ENCODE measurements at places on chromosomes 6 and 20.
A peak's percentile ranks its signal among the peaks of the same experiment; 100 is the strongest.

GRCh38 chr20:12764053-12764452, 244.7 kb upstream of the SPTLC3 start:
- DNase-seq, result no peak

- DNase-seq, result no peak
Observed at GRCh38 chr20:10659651-10660601, 13.9 kb downstream of the JAG1 start.

- DNase-seq, result no peak
Observed at GRCh38 chr6:137698636-137699030, 168.4 kb upstream of the TNFAIP3 start.

DNA sequence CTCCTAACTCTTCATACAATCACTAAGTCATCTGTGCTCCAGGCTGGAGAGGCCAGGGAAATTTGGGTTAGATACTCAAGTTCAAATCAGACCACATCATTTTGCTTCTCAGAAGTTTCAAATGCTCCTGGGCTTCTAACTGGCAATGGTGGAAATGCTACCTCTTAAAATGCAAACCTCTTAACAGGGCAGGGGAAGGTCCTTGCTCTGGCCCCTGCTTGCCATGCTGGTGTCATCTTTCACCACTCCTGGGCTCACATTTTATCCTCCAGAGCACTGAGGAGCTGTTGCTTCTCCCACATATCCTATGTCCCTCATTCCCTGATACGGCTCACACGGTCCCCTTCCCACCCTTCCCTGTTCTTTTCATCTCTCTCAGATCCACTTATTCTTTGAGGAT, 41.8 kb upstream of the NT5E start:
- DNase-seq, result no peak

DNA sequence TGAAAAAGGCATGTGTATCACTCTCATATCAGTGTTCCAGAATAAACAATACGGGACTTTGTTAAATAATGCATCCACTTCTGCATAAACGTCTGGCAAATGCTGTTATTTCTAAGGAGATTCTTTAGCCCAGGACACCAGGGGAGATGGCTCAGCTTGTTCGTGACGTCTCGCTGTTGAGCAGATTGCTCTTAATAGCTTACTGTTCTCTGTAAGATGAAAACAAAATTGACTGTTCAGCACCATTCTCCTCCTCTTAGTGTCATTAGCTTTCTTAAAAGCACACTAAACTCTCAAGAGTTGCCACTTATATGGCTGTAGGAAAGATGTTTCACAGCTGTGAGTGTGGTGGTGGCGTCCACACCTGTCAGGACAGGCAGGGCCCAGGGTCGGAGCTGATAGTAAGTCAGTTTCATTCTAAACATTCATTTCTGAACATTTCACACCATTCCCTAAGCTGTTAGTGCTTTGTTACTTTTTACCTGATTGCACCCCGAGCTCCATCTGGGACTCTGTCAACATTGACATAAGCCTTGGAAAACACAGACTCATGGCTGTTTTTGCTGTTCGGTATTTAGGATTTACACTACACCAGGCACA, 132.1 kb downstream of the ZDHHC14 start:
- DNase-seq, result no peak

- DNase-seq, result no peak
Observed at GRCh38 chr6:38413102-38413800, 226.5 kb downstream of the BTBD9 start.

- DNase-seq, result no peak
Observed at GRCh38 chr20:8862092-8862491, 206.8 kb upstream of the PLCB4 start.

- no peak for DNase-seq
Observed at GRCh38 chr6:151254451-151255081, 14.8 kb downstream of the AKAP12 start.

GRCh38 chr6:37168811-37169495, 999 bp upstream of the PIM1 start:
- no peak for DNase-seq

DNA sequence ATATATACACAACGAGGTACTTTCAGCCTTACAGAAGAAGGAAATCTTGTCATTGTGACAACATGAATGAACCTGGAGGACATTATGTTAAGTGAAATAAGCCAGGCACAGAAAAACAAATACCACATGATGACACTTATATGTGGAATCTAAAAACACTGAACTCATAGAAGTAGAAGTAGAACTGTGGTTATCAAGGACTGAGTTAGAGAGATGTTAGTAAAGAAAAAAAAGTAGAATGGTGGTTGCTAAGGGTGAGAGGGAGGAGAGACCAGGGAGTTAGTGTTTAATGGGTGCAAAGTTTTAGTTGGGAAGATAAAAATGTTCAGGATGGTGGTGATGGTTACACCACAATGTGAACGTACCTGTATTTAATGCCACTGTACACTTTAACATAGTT, 4.8 kb upstream of the STX11 start:
- no peak for DNase-seq

- no peak for DNase-seq
Observed at GRCh38 chr6:168231393-168231957, 88.1 kb downstream of the DACT2 start.

DNA sequence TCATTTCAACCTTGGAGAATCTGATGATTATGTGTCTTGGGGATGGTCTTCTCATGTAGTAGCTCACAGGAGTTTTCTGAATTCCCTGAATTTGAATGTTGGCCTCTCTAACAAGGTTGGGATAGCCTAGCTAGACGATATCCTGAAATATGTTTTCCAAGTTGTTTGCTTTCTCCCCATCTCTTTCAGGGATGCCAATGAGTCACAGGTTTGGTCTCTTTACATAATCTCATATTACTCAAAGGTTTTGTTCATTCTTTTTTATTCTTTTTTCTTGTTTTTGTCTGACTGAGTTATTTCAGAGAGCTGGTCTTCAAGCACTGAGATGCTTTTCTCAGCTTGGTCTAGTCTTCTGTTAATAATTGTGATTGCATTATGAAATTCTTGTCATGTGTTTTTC, 42.7 kb upstream of the COL9A1 start:
- DNase-seq, result no peak

GRCh38 chr20:50918403-50918802, 12.8 kb downstream of the ADNP start:
- no peak for DNase-seq

- no peak for DNase-seq
Observed at GRCh38 chr6:108945681-108946159, 97.5 kb downstream of the ARMC2 start.

GRCh38 chr6:138286698-138287097, 68.4 kb upstream of the PBOV1 start:
- no peak for DNase-seq

- no peak for DNase-seq
Observed at GRCh38 chr20:16451001-16451400, 122.2 kb downstream of the KIF16B start.

DNA sequence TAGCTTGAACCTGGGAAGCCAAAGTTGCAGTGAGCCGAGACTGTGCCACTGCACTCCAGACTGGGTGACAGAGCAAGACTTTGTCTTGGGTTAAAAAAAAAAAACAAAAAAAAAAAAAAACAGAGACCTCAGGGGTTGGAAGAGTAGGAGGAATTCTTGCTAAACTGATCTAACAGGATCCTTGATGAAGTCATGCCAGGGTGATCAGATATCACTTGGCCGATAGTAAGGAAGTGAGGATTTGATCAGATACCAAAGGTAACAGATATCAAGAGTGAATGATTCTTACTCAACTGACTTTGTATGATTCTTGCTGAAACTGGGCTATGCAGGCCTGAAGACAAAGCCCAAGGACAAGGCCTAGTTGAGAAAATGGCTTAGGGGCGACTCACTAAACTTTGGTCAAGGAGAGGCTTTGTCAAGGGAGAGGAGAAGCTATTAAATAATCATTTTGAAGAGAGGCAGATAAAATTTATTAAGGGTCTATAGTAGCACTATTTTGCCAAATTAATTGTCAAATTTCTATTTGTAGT, 624.7 kb downstream of the UTRN start:
- no peak for DNase-seq

DNA sequence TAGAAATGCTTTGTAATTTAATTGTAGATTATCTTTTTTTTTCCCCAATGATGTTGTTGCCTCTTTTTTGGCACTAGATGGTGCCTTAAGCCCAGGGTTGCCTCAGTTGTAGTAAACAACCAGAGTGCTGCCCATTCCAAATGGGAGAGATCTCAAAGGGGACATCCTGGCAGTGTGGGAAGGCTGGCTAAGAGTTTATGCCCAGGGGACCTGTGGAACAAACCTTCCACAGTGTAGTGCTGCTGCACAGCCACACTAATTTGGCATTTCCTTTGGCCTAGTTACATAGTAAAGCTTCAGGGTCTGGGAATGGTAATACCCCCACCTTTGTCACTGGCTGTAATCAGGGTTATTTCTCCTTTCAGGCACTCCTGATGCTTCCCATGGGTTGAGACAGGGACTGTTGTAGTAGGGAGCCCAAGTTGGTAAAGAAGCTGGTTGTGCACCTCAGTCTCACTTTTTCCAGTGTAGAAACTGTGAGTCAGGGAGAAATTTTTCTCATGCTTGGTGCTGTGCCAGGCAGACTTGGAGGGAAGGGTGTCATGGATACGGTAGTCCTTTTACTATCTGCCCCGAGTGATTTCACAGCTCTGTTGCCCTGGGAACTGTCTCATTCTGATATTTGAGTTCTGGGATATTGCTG, 177.8 kb upstream of the ECI2 start:
- DNase-seq, result no peak

DNA sequence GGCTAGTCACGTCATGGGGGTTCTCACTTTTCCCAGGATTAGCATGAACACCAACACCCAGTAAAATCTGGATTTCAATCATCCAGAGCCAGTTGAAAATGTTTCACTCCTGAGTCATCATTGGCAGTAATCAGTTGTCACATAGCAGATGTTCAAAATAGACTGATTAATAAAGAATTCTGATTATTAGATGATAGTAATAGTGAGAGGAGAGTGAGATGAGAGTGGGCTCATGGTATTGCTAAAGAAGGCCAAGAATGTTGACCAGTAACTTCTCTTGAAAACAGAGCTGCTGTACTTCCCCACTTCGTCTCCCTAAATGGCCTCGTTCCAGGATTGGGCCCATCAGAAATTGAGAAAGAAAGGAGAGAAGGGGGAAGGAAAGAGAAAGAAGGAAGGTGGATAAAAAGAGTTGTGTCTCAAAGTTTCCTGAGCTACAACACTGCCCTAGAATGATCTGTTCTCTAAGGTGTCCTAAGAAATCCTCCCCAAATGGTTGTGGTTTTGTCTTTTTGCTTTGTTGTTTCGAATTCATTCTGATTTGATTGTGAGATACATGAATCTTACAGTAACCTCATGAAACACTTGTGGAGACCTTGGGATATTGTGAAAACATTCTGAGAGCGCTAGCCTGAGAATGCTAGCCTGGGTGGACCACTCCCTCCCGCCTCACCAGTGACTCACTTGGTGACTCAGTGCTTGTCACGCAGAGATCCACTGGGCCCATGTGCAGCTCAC, 502.2 kb upstream of the JARID2 start:
- DNase-seq, result no peak

- DNase-seq, result no peak
Observed at GRCh38 chr20:23749746-23750145, 989 bp downstream of the CST1 start.

DNA sequence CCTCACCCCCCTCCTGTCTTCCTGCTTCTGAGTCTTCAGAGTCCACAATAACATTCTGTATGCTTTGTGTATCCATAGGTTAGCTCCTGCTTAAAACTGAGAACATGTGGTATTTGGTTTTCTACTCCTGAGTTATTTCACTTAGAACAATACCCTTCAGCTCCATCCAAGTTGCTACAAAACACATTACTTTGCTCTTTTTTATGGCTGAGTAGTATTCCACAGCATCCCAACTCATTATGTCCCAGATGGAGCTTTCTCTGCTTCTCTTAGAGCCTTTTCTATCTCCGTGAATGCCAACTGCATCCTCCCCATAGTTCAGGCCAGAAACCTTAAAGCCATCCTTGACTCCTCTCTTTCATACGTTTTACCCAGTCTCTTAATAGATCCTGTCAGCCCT, 55.8 kb downstream of the STMND1 start:
- DNase-seq, result no peak

DNA sequence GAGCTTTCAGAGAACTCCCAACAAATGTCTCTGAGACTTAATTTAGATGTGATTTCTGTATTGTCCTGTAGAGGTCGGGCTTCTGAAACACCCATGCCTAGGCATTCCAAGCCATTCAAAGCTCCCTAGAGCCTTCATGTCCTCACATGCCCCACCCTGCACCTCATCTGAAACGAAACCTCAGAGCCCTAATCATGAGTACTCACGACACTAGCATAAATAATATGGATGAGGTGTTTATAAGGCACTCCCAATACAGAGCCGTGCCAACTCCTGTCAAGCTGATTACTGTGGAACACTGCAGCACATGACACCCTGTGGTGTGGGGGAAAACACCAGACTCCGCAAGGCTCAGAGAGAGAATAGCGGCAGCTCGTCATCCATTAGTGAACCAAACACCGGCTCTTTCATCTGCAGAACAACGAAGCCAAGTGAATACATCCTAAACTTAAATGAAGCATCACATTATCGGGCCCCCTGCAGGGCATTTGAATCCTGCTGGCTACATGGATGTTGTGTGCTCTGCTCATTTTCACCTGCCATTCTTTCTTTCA, 83.8 kb downstream of the FNDC1 start:
- peak; percentile 12 for DNase-seq

- DNase-seq, result no peak
Observed at GRCh38 chr20:3661814-3662665, 1.2 kb downstream of the GFRA4 start.

GRCh38 chr6:77880501-77880900, 227.7 kb downstream of the MEI4 start:
- DNase-seq, result no peak

- DNase-seq, result no peak
Observed at GRCh38 chr6:125375821-125376220, 74.1 kb upstream of the HDDC2 start.

DNA sequence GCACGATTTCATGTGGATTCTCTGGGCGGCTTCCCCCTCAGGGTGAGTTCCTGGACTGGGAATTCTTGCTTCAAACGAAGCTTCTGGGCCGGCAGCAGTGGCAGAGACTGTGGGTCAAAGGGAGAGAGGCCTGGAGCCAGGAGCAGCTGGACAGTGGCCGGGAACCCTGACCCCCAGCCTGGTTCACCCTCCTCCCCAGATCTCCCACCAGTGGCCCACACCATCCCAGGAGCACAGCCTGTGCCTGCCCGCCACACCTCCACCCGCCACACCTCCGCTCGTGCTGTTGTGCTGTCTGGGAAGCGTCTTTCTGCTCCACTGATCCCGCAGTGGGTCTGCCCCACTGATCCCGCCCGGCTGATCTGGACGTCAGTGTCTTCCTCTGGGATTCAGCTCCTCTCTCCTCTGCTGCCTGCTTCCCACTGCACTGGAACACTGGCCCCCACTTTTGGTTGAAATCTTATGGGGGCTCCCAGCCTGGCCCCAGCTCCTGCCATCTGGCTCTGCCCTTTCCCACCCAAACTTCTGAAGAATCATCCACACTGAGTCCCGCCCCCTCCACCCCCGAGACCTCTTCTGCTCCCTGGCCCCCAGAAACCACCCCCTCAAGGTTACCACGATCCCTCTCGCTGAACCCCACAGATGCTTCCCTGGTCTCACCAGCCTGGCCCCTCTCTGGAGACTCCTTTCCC, 9.8 kb downstream of the ZBP1 start:
- DNase-seq, result no peak

DNA sequence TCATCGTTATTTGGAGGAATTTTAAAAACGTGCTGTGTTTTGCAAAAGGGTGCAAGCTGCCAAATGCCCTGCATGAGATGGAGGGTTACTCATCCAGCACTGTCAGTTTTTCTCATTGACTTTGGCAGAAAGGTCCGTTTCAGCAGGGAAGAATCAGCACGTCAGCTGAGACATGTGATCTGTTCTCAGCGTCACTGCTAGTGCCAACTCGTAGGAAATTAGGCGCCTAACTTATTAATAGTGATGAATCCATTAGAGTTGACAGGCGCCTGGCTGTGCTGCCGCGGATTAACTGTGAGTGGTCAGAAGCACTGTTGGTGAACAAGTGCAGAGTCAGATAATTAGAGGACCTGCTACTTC, 175.5 kb upstream of the FOXQ1 start:
- no peak for DNase-seq
